WTC11 (cell line): ENCODE measurements at places on chromosomes 12 and 14.

GRCh38 chr12:42468921-42469320 lies 120.6 kb downstream of the PRICKLE1 start:
- DNase-seq = no peak

GRCh38 chr14:72499746-72500145 lies 394.2 kb downstream of the DPF3 start:
- DNase-seq = no peak

GRCh38 chr14:99758872-99759545 lies 34.2 kb upstream of the EML1 start:
- no peak for DNase-seq

- DNase-seq = no peak
These were observed 1.3 kb downstream of the TAS2R30 start for GRCh38 chr12:11133162-11133561.

GRCh38 chr12:106125351-106126095 lies 13.2 kb downstream of the NUAK1 start:
- no peak for DNase-seq
